Hepatocyte (in vitro differentiated cells): ENCODE measurements at places on chromosomes 1 and 21. TPM values are rescaled to one million over a fixed set of nuclear protein-coding genes. Genes with fewer than 3 reads are reported as not detected.

GRCh38 chr1:26697978-26698849, 2.4 kb downstream of the ARID1A start:
- peak overlapping the region; percentile 93 for H3K27ac ChIP-seq
- DNase-seq, result peak; percentile 91
- peak overlapping the region; percentile 39 for H3K4me3 ChIP-seq
- no peaks in the 10 kb centered on the region for H3K36me3 ChIP-seq

DNA sequence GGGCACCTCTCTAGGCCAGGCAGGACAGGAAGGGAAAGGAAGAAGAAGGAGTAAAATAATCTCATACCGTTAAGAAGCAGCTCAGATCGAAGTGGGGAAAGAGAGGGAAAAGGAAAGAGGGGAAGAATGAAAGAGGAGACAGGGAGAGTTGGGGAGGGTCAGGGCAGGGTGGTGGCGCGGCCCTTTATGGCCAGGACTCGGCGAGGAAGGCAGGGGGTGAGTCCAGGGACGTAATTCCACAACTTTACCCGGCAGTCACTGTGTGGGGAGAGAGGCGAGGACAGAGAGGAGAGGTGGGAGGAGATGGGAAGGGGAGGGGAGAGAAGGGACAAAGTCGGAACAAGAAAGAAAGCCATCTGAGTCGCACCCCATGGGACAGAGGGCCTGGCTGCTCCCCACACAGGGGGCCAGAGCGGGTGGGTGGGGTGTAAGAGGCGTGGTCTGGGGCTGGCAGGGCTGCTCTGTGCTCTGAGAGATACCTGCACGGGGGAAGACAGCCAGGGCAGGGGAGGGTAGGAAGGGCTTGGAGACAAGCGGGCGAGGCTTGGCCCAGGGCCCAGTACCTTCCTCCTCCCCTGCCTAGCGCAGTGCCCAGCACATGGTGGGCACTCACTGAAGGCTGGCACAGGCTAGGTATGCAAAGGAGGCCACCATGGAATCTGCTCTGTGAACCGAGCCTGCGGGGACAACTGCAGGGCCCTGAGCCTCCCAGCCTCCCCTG, 49.4 kb downstream of the KIF21B start:
- no peaks in the 10 kb centered on the region for H3K4me1 ChIP-seq
- no peaks in the 10 kb centered on the region for H3K27me3 ChIP-seq
- no peak overlapping the region for H3K4me3 ChIP-seq
- H3K36me3 ChIP-seq, result no peaks in the 10 kb centered on the region

CFHR4 gene
- total RNA-seq, result 2.1 and 3.4 TPM in 2 replicates

DNA sequence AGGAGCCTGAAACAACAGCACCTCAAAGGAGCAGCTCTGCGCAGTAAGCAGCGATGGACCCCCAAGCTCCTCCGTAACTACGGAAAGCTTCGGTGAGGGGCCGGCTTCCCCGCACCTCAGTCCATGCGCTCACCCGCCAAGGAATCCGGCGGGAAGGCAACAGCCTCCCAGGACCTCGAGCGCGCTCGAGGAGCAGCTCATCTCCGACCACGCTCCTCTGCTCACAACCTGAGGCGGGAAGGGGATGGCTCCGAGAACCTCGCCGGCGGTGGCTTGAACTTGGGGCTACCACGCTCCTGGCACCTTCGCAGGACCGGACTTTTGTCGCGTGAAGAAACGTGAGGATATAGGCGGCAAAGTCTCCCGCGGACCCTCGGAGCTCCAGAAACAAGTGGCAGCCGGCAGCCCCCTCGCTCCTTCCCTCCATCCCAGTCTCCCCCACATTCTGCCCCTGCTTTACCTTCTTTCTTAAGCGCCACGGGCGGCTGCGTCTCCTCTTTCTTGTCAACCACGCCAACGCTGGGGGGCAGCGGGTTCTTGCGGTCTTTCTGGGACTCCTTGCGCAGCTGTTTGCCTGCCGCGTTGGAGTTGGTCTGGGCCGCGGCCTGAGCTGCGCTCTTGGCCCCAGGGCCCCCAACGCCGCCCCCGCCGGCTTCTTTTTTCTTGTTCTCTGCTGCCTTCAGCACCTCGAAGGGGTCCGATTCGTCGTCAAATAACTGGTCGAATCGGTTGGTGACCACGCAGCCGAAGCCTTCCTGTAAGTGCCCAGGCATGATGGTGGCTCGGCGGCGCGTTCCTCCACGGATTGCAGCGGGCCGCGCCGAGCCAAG, 459 bp downstream of the SERBP1 start:
- peak; percentile 44 for DNase-seq
- no peaks in the 10 kb centered on the region for H3K27me3 ChIP-seq
- peak overlapping the region; percentile 80 for H3K4me3 ChIP-seq

- H3K27ac ChIP-seq, result no peak overlapping the region
- H3K27me3 ChIP-seq, result no peaks in the 10 kb centered on the region
- H3K36me3 ChIP-seq, result no peaks in the 10 kb centered on the region
- no peak overlapping the region for H3K4me3 ChIP-seq
Observed at GRCh38 chr1:177573901-177574300, 396.0 kb downstream of the SEC16B start.

DNA sequence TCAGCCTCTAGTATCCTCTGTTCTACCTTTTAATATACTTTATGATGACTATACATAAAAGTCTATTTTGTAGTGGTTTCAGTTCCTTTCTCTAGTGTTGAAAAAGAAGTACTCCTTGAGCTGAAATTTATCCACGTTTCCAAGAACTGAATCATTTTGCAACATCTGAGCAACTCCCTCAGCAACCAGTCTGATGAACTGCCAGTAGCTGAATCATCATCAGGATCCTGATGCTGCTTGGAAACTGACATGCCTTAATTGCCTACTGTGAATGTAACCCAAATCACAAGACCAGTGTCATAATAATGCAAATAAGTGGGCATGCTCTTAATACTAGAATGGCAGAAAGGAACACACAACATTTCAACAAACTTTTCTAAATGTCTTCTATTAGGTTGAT, 103.3 kb downstream of the CYYR1 start:
- no peaks in the 10 kb centered on the region for H3K27me3 ChIP-seq
- no peak overlapping the region for H3K27ac ChIP-seq
- H3K4me3 ChIP-seq, result no peak overlapping the region
- no peaks in the 10 kb centered on the region for H3K4me1 ChIP-seq
- DNase-seq, result peak; percentile 23
- H3K36me3 ChIP-seq, result no peaks in the 10 kb centered on the region

- no peak overlapping the region for H3K4me3 ChIP-seq
- H3K4me1 ChIP-seq, result peaks cover 8% of the 10 kb centered on the region
- H3K36me3 ChIP-seq, result no peaks in the 10 kb centered on the region
- H3K27me3 ChIP-seq, result no peaks in the 10 kb centered on the region
Observed at GRCh38 chr1:99643021-99643779, 2.7 kb upstream of the PALMD start.

LAMC2 gene
- 73.5 and 76.3 TPM in 2 replicates for total RNA-seq

DNA sequence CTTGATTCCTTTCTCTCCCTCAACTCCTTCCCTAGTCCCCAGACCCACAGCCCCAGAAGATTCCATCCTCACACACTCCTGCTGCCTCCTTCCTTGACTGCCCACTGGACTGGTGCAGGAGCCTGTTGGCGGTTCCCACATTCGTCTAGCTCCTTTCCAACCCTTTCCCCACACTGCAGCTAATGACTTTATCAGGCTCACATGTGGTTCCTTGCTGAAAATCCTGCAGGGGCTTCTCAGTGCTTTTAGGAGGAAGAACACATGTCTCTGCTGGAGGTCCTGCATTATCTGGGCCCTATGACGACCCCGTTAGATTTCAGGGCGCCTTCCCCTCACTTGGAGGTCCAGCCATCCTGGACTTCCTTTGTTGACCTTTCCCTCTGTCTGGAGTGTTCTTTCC, 50.2 kb downstream of the EDN2 start:
- no peaks in the 10 kb centered on the region for H3K36me3 ChIP-seq
- no peak overlapping the region for H3K4me3 ChIP-seq
- peaks cover 19% of the 10 kb centered on the region for H3K4me1 ChIP-seq
- DNase-seq, result no peak
- H3K27ac ChIP-seq, result no peak overlapping the region

DNA sequence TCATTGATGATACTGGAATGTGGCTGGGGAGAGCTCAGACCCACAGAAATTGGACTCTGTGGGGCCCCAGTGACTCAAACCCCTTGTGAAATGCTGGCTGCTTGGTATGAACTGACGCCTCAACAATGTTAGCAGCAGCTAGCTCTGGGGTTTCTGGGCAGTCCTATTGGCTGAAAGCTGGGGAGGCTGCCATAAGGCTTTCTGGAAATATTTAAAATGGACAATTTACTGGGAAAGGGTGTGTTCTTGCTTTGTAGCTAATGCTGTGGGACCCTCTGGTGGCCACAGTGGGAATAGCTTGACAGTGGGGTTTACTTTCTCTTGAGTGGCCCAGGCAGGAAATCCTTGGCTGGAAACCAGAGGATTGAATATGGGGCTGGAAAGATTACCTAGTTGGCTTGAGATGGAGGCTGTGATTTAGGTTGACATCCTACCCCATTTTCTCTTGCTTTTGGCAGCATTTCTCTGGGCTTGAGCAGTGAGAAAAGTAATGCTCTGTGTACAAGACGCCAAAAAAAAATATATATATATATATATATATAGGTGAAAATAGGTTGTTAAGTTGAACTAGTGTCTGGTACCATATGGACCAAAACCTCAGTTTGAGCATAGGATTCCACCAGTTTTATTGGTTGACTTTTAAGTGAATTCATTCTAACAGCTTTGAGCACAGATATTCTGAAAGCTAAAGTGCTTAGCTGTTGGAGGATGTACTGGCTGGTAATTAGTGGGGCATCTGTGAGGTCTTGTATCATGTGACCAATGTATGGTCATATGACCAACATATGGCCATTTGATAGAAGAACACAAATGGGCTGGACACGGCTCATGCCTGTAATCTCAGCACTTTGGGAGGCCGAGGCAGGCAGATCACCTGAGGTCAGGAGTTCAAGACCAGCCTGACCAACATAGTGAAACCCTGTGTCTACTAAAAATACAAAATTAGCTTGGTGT, 8.2 kb upstream of the S100A10 start:
- DNase-seq, result peak; percentile 93
- H3K27ac ChIP-seq, result peak overlapping the region; percentile 76
- H3K4me3 ChIP-seq, result no peak overlapping the region
- H3K36me3 ChIP-seq, result no peaks in the 10 kb centered on the region
- H3K27me3 ChIP-seq, result no peaks in the 10 kb centered on the region

DNA sequence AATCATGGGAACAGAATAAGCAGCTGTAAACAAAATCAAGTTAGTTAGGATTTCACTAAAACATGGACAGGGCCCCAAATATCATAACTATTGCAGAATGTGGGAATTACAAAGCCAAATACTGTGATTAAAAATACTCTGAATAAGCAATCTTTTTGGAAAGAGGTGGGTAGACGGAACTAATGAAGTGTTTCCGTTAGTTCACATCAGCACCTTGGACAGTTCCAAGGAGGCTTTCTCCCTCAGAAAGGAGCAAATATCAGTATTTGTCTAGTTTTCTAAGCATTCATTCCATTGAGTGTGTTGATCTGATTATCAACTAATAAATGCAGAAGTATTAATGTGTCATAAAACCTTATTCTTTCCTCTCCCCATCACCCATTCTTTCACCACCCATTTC, 97.4 kb downstream of the FAM78B start:
- no peaks in the 10 kb centered on the region for H3K4me1 ChIP-seq
- no peak overlapping the region for H3K27ac ChIP-seq
- no peaks in the 10 kb centered on the region for H3K27me3 ChIP-seq

- no peak overlapping the region for H3K4me3 ChIP-seq
- H3K27me3 ChIP-seq, result no peaks in the 10 kb centered on the region
- no peak for DNase-seq
- H3K4me1 ChIP-seq, result no peaks in the 10 kb centered on the region
Observed at GRCh38 chr21:33514229-33514628, 22.7 kb upstream of the DNAJC28 start.

- DNase-seq, result no peak
- no peak overlapping the region for H3K27ac ChIP-seq
- H3K4me3 ChIP-seq, result no peak overlapping the region
- no peaks in the 10 kb centered on the region for H3K27me3 ChIP-seq
- no peaks in the 10 kb centered on the region for H3K4me1 ChIP-seq
Observed at GRCh38 chr1:232452117-232452516, 177.8 kb downstream of the SIPA1L2 start.

DNA sequence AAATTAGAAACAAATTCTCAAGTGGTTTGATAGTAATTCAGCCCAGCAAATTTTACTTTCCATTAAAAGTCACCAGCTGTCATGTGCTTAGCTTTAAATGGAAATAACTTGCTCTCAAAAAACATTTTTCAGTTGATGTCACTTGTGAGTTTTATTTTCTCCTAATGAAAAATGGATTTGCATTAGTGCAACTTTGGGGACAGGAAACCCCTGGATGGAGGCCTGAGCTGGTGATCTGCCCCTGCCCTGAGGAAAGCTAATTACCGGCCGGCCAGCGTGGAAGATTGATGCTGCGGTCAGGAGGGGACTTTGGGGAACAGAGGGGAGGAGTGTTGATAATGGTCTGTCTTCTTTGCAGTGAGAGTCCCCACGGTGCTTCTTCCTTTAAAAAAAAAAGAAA, 66.8 kb upstream of the ANGPTL1 start:
- H3K27me3 ChIP-seq, result no peaks in the 10 kb centered on the region
- H3K27ac ChIP-seq, result no peak overlapping the region
- peaks cover 24% of the 10 kb centered on the region for H3K4me1 ChIP-seq
- no peaks in the 10 kb centered on the region for H3K36me3 ChIP-seq
- H3K4me3 ChIP-seq, result no peak overlapping the region

- peaks cover 27% of the 10 kb centered on the region for H3K4me1 ChIP-seq
- DNase-seq, result no peak
- H3K36me3 ChIP-seq, result no peaks in the 10 kb centered on the region
- no peaks in the 10 kb centered on the region for H3K27me3 ChIP-seq
- no peak overlapping the region for H3K27ac ChIP-seq
- H3K4me3 ChIP-seq, result no peak overlapping the region
Observed at GRCh38 chr1:88537787-88538186, 146.3 kb upstream of the PKN2 start.

LYPD8 gene
- total RNA-seq, result not detected in 2 replicates

LCE2A gene
- total RNA-seq, result not detected in 2 replicates

DNA sequence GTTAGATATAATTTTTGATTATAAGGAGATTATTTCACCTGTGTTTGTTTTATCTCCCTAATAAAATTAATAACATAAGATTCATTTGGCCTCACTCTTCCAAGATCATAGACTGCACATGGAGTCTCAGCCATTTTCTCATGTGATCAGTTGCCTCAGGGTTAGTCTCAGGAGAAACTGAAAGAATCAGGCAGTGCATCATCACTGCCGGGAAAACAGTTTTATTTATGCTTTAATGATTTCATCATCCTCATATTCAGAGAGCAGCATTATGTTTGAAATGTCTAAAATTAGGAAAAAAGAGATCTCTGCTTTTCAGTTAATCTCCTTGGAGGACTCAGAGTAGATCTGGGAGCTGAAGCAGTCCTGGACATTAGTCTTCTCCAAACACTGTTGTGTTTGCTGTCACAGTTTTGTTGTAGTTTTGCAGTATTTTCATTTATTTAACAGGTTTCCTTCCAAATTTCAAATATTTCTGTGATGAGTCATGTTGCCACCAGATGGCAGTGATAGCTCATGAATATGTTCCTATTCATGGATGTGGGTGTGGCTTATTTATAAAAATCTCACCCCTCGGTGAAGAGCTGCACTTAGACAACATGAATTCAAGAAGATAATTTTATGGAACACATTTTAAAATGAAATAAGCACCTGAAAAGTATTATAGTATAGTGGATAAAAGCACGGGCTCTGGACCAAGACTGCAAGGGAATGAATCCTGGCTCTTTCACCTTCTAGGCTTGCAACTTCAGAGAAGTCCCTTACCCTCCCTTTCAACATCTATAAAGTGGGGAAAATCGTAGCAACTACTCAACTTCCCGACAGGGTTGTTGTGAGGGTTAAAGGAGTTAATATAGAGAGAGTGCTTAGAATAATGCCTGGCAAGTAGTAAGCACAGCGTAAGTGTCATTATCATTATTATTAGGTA, 31.2 kb downstream of the CHD1L start:
- no peaks in the 10 kb centered on the region for H3K27me3 ChIP-seq
- no peaks in the 10 kb centered on the region for H3K36me3 ChIP-seq
- no peaks in the 10 kb centered on the region for H3K4me1 ChIP-seq
- peak overlapping the region; percentile 57 for H3K27ac ChIP-seq
- peak; percentile 68 for DNase-seq
- H3K4me3 ChIP-seq, result no peak overlapping the region

CHD5 gene
- 0.08 and 0.13 TPM in 2 replicates for total RNA-seq

PCP4 gene
- total RNA-seq, result 0.64 and 1.2 TPM in 2 replicates
